Fibroblast of skin of left biceps (primary cell): ENCODE measurements at places on chromosomes 5 and 9.

DNA sequence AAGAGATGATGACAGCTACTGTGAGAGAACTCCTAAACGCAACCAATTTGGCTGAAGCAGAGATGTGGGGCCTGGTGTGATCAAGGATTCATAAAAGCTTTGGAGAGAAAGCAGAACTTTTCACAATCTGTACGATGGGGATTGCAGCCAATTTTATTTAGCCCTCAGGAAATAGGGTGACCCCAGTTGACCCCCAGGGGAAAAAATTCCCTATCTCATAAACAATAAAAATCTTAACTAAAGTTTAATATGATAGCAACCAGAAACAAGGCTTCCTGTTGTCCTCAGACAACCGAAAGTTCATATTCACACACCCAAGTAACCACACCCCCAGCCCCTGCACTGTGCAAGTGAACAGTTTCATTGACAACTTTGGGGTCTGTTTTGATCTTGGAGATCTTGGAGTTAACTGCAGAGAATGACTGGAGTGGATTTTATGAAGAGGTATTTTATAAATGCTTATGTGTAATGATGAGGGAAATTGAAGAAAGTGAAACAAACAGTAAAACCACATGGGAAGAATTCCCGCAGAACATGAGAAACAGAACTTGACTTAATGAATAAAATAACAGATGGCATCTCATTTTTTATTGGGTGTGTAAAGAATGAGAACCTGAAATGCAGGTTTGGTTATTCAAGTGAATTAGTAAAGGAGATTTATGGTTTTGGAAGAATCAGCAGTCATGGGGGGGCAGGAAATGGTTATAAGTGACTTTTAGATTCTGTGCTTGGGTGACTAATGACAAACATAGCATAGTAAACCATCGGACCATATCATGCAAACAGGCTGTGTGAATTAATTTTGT is 94.5 kb downstream of the PDE4D start:
- no peak for DNase-seq

DNA sequence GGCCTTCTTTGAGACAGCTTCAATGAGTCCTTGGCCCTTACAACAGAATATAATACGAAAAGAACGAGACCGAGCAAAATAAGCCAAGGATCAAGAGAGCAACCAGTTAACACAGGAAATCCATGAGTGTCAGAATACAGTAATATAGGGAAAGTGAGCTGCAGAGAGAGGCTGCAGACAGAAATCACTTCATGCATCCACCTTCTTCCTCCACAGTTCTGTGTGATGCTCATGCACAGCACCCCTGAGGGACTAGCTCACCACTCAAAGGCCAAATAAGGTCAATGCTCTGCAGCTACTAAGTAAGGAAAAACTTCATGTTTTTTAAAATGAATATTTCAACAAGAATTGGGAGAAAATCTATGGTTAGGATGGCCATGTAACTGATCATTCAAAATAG is 257.1 kb downstream of the MCTP1 start:
- DNase-seq: no peak

DNA sequence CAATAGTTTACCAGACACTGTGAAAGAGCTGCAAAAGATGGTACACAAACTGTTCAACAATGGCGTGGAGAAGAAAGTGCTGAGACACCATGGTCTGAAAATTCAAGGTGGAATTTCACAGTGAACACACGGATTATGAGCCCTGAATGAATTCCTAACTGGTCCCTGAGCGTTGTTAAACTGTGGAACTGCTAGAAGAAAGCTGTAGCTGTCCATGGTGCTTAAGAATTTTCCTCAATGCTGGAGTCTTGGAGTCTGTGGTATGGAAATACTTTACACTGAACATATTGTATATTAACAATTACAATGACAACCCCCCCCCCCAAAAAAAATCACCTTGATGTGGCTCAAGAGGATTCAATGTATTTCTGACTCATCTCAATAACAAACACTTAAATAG is 68.5 kb downstream of the SLC24A2 start:
- peak; percentile 0 for DNase-seq

GRCh38 chr5:109126481-109126880 is 283.3 kb downstream of the PJA2 start:
- no peak for DNase-seq

- no peak for DNase-seq
Observed at GRCh38 chr9:4725706-4726442, 15.1 kb downstream of the AK3 start.
